Right renal pelvis (tissue), 4 donors: ENCODE measurements at places on chromosomes 6 and 20.

DNA sequence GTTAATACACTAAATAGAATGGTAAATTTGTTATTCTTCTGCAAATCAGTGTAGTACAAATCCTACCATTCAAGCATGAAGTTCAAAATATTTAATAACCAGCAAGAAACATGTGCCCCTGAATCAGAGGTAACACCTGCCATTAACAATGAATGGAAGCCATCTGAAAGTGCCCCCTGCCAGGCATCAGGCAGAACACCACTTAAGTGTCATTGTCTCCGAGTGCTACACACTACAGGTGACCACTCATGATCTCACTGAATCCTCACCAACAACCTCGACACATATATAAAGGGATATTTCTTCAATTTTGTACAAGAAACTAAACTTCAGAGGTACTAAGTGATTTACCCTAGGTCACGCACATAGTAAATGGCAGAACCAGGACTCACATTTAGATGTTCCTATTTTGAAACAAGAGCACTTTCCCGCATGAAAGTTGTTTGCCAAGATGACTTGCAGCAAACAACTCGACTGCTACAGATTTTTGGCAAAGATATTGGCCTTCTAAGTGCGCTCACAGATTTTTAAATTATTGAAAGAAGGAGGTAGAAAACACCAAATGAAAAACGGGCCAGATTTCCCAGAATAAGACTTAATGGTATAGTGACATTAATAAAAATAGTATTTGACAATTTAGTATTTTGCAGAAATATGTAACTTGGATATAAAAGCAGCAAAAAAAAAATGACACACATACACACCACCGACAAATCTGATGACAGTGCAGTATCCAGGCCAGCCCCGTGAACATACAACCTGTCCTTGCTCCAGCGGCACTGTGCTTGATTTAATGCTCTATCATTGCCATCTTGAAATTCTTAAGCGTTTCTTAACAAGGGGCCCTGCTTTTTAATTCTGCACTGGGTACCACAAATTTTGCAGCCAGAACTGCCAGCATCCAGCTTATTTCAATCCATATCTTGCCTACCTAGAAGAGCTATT, 274.5 kb downstream of the ALDH8A1 start:
- DNase-seq: no peak

DNA sequence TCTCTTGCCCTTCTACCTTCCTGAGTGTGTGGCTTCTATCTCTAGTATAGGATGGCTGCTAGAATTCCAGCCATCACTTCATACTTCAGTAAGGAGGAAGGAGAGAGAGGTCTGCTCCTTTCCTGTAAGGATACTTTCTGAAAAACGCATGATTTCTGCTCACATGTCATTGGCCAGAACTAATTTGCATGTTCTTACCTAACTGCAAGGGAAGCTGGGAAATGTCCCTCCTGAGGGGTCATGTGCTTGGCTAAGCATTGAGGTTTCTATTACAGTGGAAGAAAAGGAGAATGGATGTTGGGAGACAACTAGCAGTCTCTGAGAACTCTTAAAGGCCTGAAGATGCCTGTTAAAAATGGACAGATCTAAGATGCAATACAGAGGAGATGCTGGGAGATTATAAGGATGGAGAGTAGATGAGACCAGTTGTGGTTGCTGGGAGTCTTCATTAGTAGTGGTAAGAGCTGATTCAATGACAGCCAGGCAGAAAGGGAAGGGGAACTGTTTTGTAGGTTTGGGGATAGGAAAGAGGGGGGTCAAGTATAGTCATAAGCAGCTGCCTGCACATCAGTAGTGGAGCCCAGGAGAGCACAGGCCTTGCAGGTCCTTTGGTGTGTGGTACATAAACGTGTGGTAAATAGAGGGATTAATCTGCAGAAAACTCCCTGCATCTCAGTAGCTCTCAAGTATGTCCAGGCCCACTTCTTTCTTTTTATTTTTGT, 20.2 kb downstream of the CDS2 start:
- DNase-seq: no peak

GRCh38 chr6:114055349-114055748, 84.4 kb upstream of the HDAC2 start:
- no peak for DNase-seq

- no peak for DNase-seq
Measured at GRCh38 chr6:52566853-52567279, 10.0 kb downstream of the TRAM2 start.

DNA sequence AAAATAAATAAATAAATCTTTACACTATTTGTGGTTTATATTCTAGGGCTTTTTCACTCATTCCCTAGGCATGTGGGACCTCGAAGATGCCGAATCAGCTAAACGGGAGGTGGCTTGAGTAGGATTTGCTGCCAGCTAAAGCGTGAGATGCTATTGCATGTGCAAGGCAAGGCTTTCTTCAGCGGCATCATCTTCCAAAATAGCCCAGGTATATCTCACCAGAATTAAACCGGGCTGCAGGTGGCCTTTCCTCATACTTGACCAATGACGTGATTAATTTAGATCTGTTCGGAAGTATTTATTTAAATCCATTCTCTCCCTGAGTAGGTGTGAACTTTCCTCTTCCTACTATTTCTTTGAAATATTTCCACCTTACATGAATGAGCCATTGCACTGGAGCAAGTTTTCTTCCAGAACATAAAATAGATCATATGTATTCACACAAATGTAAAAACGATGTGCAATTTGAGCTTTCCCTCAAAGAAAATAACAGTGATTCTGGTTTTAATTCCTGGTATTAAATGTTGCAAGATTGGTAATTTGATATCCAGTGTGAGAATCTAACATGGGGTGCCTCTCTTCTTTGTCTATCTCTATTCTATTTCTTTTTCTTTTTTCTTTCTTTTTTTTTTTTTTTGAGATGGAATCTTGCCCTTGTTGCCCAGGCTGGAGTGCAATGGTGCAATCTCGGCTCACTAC, 24.3 kb upstream of the ZNF217 start:
- DNase-seq: no peak

DNA sequence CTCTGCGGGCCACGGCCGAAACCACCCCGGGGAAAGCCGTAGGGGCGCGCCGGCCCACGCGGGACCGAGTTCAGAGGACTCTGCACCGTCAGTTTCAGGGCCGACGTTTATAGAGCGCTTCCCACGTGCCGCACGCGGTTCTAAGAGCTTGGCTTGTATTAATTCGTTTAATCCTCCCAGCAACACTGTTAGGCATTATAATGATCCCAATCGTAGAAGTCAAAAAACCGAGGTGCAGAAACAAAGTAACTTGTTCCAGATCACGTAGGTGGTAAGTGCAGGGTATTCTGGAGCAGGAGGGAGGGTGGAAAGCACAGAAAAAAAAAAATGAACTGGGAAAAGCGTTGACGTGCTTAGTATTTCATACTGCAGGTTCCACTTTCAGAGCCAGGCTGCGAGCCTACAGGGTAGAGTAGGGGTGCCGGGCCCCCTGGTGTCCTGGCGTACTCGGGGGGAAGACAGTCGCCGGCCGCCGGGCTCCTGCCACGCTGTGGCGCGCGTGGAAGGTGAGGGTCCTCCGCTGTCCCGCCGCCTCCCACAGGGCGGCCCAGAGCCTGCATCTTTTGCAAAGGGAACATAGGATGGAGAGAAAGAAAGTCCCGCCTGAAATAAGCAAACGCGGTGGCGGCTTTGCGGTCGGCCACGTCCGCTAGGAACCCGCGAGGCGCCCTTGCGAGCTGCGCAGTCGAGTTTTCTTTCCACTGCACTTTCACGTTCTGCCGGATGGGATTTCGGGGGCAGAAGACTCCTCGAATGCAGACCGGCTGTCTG, 10.2 kb upstream of the FOXF2 start:
- DNase-seq: no peak

GRCh38 chr6:45169815-45170214, 158.3 kb upstream of the RUNX2 start:
- no peak for DNase-seq

DNA sequence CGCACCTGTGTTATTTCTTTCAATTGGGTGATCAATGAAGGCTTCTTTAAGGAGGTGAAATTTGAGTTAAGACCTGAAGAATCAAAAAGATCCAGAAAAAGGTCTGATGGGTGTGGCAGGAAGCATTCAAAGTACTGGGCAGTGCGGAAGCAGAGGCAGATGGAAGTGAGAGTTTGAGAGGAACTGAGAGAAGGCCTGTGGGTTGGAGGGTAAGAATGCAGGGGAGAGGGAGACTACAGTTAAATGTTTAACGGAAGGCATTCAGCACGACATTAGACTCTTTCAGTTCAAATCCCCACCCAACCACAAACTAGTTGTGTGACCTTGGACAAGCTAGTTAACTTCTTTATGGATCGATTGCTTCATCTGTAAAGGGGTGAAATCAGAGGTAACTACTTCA, 50.5 kb upstream of the GCM1 start:
- DNase-seq: no peak
